Activated T-cell treated with anti-CD3 and anti-CD28 coated beads, Interleukin-2, amount 50 U/mL, for 48 hours (primary cell): ENCODE measurements at places on chromosomes 16 and 17.

DNA sequence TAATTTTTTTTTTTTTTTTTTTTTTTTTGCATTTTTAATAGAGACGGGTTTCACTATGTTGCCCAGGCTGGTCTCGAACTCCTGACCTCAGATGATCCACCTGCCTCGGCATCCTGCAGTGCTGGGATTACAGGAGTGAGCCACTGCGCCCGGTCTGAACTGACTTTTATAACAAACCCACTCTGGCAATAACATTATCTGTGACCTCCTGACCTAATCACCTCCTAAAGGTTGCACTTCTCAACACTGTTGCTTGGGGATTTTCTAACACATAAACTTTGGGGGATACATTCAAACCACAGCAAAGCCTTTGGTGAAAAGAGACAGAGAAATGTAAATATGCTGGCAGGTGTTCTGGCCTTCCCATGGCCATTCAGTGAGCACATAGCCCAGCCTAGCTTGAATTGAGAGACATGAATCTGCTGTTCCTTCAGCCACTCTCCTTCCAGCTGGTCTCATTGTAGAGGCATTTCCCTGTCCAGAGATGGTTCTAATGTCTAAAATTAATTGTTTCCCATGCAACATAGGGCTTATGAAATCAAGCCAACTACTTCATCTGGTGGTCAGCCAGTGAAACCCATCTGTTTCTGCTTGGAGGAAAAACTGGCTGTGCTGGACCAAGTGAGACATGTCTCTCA is 28.3 kb downstream of the LYRM1 start:
- DNase-seq, result no peak

DNA sequence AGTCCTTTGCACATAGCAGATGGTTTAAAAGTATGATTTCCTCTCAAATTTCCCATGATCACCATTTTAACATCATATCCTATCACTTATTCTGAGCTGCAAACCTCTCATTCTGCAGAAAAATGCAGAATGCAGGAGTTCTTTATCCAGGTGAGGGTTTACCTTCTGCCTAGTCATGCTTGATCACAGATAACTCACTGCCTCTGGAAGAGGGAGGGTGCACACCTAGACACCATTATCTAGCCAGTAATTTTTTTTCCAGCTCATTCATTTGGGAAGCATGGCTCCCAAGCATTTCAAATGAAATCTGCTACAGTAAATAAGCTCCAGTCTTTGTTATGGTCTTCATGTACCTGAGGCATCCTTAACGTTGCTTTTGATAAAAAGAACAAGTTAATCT is 38.0 kb downstream of the RFFL start:
- DNase-seq, result no peak

- no peak for DNase-seq
Observed at GRCh38 chr16:4015275-4016004, 100.8 kb downstream of the ADCY9 start.

DNA sequence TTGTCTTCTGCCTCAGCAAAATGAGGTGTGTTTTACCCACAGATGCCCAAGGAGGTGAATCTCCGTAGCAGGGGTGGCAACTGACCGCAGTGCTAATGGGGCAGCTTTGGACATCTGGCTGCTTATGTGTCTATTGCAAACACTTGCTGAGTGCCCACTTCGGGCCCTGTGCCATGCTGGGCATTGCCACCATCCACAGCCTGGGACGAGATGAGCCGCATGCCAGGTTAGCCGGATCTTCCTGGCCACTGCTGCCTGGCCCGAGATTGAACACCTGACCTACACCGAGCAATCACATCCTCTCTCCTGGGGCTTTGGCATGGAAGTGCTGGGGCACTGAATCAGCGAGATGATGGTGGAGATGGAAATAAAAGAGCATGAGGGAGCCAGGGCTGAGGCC is 238.7 kb downstream of the GSG1L start:
- no peak for DNase-seq

GRCh38 chr16:75148311-75149195 is at the start of gene ZFP1:
TSS of gene ZFP1 (plus strand) at chr16:75148524. CDS start at chr16:75152952, 4,428 bp downstream.
- peak; percentile 97 for DNase-seq

DNA sequence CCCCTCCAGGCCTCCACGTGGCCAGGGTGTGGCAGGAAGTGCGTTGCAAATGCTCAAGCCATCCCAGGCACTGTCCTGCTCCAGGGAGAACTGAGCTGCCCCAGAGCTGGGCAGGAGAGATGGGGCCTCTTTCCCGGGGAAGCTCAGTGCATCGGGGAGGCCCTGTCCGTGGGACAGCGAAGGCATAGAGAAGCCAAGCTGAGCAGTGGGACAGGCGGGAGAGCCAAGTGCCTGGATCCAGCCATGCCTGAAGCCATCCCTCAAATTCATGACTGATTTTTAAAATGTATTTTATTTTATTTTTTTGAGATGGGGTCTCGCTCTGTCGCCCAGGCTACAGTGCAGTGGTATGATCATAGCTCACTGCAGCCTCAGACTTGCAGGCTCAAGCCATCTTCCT is 25.4 kb upstream of the SSTR5 start:
- DNase-seq, result no peak

DNA sequence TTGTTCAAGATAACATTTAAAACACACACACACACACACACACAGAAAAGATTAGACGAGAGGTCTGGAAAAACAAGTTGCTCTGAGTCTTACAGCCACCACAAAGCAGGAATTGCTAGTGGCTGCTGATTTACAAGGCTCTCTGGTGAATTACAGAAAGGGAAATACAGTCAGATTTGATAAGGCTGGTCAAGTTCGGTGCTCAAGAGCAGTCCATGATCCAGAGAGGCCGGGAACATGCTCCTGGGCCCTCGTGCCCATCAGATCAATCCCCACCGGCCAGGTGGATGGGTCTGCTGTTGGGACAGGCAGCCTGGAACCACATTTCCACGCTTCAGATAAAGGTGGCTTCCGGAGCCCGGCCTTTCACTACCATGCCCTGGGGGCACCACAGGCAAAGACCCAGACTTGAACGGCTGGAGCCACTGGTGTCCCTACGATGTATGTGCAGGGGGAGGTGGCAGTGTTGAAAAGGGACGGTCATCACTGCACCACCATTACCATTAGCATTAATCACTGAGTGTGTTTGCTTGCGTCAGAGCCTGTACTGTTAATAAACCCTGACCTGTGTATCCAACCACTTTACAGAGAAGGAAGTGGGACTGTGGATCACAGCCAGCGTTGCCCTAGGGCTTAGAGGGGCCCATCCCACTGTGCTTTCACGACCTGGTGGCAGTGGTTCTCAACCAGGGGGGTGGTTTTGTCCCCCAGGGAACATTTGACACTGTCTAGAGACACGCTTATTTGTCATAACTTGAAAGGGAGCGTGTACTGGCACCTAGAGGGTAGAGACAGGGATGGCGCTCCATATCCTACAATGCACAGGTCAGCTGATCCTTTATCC is 95.1 kb downstream of the XYLT1 start:
- no peak for DNase-seq
